ENCODE measurements at places on chromosomes 11 and 22. TPM values are rescaled to one million over a fixed set of nuclear protein-coding genes. Genes with fewer than 3 reads are reported as not detected.

CYB5R2 gene
- 2.6 TPM for total RNA-seq

NDUFS3 gene
- 74.4 TPM for total RNA-seq

DNA sequence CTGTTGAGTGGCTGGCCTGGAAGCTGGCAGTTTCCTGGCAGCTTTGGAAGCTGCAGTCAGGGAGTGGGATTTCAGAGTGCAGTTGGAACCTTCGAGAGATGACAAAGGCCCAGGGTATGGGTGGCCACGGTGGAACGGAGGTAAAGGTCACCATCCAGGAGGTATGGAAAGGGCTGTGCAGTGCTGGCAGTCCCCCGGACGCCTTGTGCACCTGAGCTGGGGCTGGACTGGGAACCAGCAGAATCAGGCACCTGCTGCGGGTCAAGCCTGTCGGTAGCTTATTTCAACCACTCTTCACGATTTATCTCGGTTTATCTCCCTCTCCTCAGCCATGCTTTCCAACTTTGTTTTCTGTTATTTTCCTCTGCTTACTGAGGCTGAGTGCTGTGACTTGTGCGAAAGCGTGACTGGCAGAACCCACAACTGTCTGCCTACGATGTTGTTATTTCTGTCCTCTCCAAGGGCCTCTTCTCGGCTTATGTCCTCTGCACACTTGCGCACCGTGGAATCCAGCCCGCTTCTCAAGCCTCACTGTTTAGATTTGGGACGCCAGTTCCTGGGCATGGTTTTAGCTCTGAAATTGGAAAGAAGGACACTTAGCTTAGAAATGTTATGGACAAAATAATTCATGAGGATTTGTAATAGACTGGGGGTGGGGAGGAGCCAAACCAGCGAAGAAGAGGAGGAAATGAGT, 24.0 kb upstream of the ATXN10 start:
- no peak overlapping the region for H3K27ac ChIP-seq
- H3K4me3 ChIP-seq = no peak overlapping the region
- H3K4me1 ChIP-seq = no peaks in the 10 kb centered on the region
- no peaks in the 10 kb centered on the region for H3K27me3 ChIP-seq
- DNase-seq = no peak

DNA sequence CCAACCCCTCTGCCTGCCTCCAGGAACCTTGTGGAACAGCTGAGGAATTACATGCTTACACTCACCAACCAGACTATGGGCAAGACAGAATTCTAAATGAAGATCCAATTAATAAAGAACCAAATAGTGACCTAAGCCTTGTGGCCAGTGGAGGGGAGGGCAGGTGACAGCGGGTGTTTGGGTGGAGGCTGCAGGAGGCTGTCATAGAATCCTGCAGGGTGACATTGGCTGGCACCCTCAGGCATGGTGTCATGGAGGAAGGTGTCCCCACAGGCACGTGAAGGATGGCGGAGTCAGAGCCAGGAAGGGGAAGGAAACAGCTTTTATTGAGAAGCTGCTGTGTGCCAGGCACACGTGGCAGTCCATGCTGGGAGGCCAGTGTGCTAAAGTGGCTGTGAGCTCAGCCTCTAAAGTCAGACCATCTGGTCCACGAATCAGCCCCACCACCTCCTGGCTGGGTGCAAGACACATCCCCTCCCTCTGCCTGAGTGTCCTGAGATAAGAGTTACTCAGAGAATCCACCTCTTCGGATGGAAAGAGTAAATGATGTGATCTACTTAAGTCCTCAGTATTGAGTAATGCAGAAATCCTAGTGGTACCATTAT, 8.7 kb downstream of the MYO18B start:
- no peak for DNase-seq
- H3K4me1 ChIP-seq = peaks cover 5% of the 10 kb centered on the region
- H3K36me3 ChIP-seq = no peaks in the 10 kb centered on the region
- H3K27me3 ChIP-seq = no peaks in the 10 kb centered on the region
- H3K27ac ChIP-seq = no peak overlapping the region

- H3K36me3 ChIP-seq = no peaks in the 10 kb centered on the region
- no peak for DNase-seq
- no peaks in the 10 kb centered on the region for H3K27me3 ChIP-seq
- H3K4me1 ChIP-seq = no peaks in the 10 kb centered on the region
Measured at GRCh38 chr22:37279331-37280181, 2.8 kb upstream of the CYTH4 start.

DNA sequence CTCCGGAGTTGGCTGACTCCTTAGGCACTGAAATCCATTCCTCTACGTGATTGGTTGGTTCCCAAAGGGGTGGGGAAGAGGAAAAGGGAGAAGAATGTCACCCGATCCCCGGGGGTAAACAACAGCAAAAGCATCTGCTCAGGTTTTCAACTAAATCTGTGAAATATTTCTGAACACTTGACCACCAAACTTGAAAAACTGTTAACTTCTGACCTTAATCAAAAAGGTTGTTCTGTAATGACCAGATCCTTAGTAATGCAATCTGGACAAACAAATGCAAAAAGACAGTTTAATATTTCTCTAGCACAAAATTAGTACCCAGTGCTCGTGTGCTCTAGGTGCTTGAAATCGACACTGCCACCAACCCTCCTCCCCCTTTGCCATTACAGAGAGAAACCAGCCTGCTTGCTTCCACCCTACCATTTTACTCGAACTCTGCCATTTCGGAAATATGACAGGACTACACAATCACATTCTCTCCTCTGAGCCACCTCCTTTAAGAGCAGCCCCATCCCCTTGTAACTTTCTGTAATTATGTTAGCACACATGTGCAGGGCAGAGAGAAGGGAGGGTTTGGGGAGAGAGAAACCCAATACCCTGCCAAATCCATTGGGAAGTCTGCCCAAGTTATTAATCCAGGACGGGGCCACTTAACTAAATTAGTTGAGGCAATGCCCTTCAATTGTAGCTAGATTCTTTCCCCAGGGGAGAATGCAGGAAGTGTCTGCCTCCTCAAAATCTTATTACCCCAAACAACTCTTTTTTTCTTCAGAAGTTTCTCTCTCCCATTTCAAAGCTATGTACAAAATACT, 113.8 kb downstream of the RBFOX2 start:
- H3K27ac ChIP-seq = peak overlapping the region; percentile 87
- peak; percentile 83 for DNase-seq
- no peaks in the 10 kb centered on the region for H3K36me3 ChIP-seq
- H3K27me3 ChIP-seq = no peaks in the 10 kb centered on the region

GRCh38 chr11:94130298-94131046, 1.8 kb downstream of the PANX1 start:
- no peaks in the 10 kb centered on the region for H3K36me3 ChIP-seq
- DNase-seq = no peak
- H3K4me3 ChIP-seq = peak overlapping the region; percentile 83

DNA sequence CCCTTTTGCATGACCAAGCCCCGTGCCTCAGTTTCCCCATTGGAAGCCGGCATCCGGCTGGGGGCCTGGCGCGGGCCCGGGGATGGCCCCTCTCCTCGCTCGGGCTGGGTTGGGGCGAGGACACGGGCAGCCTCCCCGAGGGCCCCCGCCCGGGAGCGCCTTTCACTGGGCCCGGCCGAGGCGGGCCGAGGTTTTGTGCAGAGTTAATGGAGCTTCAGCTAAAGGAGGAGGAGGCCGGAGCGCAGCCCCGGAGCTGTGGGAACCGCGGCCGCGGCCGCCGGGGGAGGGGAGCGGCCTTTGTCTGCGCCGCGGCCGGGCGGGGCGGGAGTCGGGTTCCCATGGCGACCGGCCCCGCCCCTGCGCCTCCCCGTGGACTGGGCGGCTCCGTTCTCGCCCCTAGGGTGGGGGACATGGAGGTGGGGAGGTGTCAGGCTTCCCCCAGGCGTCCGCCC, 1.4 kb upstream of the MAPK11 start:
- peaks cover 23% of the 10 kb centered on the region for H3K27me3 ChIP-seq
- peaks cover 12% of the 10 kb centered on the region for H3K36me3 ChIP-seq
- H3K4me1 ChIP-seq = no peaks in the 10 kb centered on the region
- no peak for DNase-seq
